ENCODE measurements at places on chromosomes 7 and 10. TPM values are rescaled to one million over a fixed set of nuclear protein-coding genes. Genes with fewer than 3 reads are reported as not detected.

The PSD gene
- 0.56 TPM for total RNA-seq

The IFIT1B gene
- not detected for total RNA-seq

The IDI2 gene
- total RNA-seq: not detected

DNA sequence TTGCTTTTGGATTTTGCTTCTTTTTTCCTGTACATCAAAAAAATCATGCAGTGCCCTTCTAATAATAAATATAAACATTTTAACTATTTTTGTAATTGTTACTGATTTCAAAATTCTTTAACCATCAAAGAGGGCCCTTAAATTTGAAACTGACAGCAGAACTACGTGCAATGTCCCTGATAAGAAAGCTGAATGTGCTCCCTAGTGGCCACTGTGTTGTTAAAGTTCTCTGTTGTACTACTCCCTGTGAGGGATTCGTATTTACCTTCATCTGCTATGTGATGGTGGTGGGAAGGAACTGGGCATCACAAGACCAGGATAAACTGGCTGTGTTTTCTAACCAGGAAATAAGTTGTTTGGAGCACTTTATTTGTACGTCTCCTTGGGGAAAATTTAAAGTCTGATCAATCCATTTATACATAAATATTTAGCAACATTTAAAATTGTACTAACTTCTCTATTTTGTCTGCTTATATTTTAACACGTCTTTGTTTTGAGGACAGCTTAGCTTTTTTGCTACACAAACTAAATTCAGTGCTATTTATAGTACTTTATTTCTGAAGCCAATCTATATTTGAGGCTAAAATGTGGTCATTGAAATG is 322.4 kb downstream of the HGF start:
- DNase-seq: no peak

DNA sequence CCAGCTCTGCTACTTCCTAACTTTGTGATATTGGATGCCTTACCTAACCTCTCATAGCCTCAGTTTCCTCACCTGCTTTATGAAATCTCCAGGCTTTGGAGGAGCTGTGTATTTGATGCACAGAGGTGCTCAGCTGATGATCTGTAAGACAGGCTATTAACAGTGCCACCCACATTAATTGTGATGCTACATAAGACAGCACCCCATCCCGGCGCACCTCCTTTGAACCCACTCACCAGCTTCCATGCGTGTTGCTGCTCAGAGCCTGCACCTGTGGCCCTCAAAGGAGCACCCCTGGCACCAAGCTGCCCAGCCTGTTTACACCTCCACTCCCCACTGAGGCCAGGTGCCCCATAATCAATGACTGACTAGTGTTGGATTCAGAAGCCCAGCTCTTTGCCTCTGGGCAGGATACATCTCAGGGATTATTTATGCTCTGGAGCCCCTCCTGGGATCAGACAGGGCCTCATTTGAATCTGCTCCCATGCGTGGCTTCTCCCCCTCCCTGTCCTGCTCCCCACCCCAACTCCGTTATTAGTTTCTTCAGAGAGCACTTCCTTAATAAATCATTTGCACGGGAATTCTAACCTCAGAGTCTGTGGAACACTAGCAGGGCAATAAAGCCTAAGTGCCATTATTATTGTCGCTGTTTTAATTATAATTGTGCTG is 87.7 kb downstream of the GFRA1 start:
- DNase-seq: no peak

GRCh38 chr10:97771055-97771891 is 526 bp downstream of the SFRP5 start:
- no peak for DNase-seq

- no peak for DNase-seq
Measured at GRCh38 chr7:124072603-124073309, 39.9 kb upstream of the TMEM229A start.

The ZPBP gene
- not detected for total RNA-seq

DNA sequence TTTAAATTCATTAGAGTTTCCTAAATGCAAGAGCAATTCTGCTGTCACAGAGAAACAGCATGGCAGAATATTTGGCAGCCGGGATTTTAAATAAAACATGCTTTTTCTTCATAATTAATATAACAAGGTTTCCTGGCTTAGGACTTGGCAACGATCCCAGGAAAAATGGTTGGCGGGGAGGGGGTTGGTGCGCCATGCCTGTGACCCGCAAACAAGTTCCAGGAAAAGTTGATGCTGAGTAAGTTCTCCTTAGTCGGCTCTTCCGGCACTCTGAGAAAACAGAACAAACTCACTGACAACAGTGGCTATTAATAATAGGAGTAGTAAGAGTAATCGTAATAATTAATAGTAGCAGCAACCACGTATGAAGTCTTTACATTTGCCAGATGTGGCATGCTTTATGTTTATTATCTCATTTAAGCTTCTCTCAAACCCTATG is 4.6 kb downstream of the HABP2 start:
- no peak for DNase-seq
